ENCODE measurements at places on chromosomes 7 and 10. TPM values are rescaled to one million over a fixed set of nuclear protein-coding genes. Genes with fewer than 3 reads are reported as not detected.

- DNase-seq, result peak; percentile 56
Measured at GRCh38 chr10:123381224-123381623, 227.0 kb downstream of the BUB3 start.

ZNF777 gene
- 9.9 TPM for total RNA-seq

IRF5 gene
- 1.8 TPM for total RNA-seq

GRCh38 chr7:45978010-45978681, 57.1 kb upstream of the IGFBP3 start:
- DNase-seq, result peak; percentile 100

DNA sequence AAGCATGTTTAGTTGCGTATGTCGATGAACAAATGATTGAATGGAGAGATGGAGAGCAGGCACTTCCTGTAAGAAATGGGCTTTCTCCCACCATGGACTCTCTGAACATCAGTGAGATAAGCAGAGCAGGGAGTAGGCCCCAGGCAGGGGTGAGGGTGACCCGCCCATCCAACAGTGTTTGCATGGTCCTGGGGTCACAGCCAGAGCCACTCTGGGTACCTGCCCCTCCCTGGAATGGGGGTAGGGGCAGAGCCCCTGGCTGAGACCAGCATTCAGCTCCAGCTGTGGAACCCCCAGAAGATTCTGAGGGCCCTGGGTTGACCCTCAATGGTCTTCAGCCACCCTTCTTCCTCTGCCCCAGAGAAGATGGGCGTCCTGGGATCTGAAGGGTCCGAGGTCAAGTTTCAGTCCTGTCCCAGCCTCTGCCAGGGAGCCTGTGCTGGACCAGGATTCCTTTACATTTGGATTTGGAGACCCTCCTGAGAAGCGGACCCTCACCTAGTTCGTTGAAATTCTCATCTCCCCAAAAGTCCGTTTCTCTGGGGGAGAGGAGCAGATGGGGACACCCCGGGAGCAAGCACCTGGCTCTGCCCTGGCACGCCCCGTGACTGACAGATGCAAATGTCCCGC, 2.4 kb upstream of the FGF8 start:
- DNase-seq, result no peak

ZNF488 gene
- 0.79 TPM for total RNA-seq

GRCh38 chr7:28706584-28706983, 251.5 kb downstream of the TRIL start:
- DNase-seq, result no peak

CDHR1 gene
- not detected for total RNA-seq

DNA sequence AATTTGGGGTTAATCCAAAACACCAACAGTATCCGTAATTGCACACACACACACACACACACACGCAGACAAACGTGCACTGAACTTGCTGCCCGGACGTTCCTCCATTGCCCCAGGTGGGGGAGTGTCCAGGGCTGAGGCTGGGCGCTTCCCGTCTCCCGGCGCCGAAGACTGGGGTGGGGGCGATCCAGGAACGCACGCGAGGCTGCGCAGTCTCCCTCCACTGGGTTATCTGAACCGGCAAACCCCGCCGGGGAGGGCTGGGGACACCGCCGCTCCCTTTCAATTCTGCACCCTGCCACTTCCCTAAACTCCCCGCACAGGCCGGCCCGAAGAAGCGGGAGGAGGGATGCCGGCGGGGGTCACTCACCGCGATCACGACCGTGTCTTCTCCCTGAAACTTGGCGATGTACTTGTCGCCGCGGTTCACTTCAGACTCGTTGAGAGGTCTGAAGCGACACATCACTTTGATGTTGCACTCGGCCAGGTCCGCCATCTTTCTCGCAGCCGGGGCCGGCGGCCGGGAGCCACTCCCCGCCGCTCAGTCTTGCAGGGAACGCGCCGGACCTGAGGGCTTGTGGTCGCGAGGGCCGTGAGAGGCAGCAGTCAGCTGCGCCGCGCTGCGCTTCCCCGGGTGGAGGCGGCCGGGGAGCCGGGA, 618 bp downstream of the KIF5B start:
- DNase-seq, result peak; percentile 50

DNA sequence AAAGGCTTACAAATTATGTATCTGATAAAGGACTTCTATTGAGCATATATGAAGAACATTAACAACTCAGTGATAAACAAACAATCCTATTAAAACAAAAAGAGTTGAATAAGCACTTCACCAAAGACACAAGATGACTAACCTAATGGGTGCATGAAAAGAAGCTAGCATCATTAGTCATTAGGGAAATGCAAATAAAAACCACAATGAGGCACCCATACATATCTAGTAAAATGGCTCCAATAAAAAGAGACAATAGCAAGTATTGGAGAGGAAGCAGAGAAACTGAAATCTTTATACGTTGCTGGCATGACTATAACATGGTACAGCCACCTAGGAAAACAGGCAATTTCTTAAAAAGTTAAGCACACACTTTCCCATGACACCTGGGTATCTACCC, 77.6 kb upstream of the ZMIZ1 start:
- DNase-seq, result peak; percentile 77

- DNase-seq, result no peak
Measured at GRCh38 chr10:70051848-70052247, 798 bp upstream of the MACROH2A2 start.

DNA sequence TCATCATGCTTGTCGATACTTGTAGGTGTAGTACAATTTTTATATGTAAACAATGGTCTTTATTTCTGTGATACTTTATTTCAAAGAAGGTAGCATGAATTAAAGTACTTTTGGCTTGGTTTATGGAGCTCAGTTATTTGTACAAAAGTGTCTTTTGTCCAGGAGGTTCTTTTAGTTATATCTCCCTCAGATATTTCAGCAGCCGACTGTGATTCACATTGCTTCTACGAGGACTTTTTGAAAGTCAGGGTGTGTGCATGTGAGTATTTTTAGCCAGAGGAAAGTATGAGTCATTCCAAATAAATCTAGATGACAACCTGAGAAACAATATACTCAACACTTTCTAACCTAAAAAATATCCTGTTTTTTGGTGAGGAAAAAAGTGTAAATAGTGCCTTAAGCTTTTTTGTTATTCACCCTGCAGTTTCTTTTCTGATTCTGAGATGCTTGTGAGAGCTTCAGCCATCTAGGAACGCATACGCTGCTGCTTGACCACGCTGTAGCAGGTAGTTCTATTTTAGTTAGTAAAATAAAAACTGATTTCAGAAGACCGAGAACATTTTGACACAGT, 595 bp upstream of the SUN1 start:
- DNase-seq, result peak; percentile 96

- no peak for DNase-seq
Measured at GRCh38 chr7:17498230-17498629, 199.8 kb downstream of the AHR start.

NCF1 gene
- total RNA-seq, result not detected

GHRHR gene
- total RNA-seq, result not detected

LBX1 gene
- total RNA-seq, result not detected

DNA sequence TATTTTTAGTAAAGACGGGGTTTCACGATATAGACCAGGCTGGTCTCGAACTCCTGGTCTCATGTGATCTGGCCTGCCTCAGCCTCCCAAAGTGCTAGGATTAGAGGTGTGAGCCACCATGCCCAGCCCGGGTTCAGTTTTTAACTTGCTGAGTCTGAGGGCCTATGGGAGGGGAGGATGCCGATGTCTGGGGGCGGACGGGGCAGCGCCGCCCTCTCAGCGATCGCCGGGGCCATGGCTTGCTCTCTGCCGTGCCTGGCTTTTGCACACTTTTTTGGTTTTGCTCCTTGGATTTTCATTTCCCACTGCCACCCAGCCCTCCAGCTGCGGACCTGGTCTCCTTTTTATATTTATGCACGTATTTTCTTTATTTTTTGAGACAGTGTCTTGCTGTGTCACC, 15.2 kb upstream of the COL26A1 start:
- DNase-seq, result no peak

GRCh38 chr7:2812114-2812487, 32.0 kb downstream of the GNA12 start:
- DNase-seq, result no peak

GRCh38 chr7:150489782-150490181, 24.9 kb upstream of the GIMAP7 start:
- DNase-seq, result no peak

DNA sequence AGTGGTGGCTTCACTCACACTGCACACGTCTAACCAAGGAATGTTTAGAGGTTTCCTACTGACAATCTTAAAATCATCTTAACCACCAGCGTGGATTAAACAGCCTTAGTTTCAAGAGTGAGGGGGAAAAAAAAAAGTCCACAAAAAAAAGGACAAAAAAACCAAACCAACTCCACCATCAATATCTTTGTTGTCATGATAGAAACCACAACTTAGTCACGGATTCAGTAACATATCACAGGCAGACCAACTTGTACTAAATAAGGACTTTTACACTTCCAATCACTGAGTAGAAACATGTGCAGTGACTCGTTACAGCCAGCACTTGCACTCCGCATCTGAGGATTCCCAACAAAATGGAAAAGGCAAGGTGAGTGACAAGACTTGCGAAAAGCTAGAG, 46.5 kb downstream of the FAM171A1 start:
- peak; percentile 58 for DNase-seq

DNA sequence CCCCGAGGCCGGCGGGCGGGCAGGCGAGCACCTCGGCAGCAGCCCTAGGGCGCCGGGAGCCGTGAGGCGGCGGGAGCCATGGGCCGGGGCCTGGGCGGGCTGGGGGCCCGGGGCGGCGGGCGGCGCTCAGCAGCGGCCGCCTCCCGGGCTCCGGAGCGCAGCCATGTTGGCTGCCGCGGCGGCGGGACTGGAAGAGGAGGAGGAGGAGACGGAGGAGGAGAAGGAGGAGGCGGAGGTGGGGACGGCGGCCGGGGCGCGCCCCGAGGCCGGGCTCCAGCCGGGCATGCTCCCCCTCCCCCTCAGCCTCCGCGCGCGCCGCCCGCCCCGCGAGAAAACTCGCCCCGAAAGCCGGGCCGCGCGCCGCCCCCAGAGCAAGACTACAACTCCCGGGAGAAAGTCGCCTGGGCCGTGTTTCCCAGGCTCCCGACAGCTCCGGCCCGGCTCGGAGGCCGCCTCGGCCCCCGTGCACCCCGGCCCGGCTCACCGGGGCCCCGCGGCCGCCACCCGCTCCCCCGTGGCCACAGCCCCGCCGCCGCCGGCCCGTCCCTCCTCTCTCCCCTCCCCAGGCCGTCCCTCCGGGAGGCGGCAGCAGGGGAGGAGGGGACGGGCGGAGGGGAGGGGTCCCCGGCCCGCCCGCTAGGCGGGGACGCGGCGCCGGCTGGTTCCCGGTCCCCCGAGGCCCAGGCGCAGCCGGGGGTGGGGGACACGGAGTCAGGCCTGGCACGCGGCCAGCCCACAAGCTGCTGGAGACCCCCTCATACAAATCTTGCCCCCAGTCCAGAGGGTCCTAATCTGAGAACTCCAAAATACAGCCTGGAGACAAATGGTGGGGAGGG, at the start of gene DLG5:
TSS of gene DLG5 (minus strand) at position 190 of the 836 bp plus-strand sequence. CDS start 235 bp downstream, outside the sequence.
- peak; percentile 60 for DNase-seq

DNA sequence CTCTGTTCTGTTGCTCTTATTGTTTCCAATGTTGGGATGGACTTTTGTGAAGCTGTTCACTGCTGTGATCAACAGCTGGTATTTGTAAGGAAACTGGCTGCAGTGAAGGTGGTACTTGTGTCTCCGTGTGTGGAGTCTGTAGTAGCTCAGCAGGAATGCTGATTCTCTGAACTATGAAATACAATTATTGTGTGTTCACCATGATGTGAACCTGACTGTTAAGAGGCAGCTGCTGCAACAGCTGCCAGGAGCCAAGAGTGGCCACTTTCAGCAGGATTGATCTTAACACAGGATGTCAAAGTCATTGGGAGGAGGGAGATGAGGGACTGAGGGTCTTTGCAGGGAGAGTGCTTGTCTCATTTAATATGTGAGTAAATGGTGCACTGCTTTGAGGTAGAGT, 13.9 kb downstream of the VSTM2A start:
- no peak for DNase-seq

DNA sequence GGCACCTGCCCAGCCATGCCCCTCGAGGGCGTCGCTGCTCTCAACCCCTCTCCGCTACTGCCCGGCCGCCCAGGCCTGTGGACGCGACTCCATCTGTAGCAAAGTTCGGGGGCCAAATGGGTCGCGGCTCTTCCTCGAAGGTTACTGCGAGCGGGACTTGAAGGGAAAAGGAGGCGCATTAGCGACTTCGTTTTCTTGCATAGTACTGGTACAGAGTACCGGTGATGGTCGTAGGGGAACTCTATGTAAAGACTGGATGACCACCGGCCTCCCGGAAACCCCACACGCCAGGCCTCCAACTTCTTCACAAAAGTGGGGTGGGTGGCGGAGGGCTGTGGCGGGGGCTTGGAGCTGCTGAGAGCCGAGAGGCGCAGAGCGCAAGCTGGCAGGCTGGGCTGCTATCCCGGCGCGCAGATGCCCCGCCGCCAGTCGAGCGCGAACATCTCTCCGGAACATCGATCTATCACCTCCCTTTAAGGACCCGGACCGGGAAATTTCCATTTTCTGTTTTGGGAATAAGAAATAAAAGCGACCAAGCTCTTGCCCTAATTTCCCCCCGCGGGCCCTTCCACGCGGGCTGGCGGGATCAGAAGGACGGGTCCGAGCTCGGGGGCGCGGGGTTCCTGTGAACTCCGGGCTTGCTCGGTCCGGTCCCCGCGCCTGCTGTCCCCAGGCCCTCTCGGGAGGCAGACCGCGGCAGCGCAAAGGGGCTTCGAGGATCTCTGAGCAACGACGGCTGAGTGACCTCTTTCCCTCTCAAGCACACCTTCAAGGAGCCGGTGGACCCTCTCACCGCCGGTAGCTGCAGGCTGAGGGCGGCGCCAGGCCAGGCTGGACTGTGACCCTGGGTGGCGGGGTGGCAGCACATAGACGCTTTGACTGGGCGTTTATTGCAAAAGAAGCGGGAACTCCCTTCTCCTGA, 12.2 kb upstream of the FEZF1 start:
- DNase-seq, result no peak

DNA sequence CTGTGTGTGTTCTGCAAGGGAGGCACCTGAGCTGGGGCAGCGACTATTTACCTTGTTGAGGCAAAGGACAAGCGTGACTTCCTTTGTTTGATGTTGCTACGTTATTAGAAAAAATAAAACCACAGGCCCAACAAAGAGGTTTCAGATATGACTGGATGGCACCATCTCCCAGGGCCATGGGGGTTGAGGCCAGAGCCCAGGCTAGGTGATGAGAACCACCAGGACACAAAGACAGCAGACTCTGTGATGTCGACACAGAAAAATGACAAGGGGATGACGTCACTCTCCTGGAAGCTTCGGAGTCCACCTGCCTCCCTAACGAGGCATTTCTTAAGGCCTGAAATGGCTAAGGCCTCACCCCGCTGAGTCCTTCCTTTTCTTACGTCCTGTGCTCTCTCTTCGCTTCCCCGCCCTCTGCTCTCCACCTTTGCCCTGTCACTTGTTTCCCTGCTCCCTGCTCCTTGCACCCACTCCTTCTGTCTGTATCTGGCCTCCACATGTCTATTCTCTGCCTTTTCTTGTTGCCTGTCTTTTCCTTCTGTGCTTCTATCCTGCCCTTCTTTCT, 83.0 kb upstream of the ADRB1 start:
- DNase-seq, result peak; percentile 58

GRCh38 chr7:90766814-90767564, 170.9 kb downstream of the CDK14 start:
- DNase-seq, result peak; percentile 4

ANTXRL gene
- not detected for total RNA-seq

DNA sequence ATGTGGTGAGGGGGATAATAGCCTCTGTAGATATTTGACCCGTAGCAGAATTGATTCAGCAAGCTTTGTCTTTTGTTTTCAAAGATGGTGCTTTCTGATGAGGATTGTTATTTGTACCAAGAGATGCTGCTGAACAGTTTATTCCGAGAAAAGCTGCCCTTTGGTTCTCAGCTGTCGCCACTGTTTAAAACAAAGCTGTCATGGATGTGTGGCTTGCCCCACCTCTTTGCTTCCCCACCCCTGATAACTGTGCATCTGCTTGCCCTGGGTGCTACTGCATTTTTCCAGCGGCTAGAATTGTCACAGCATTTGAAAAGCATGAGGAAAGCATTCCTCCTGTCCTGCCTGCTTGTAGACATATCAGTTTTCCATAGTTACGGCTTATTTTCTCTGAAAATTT, 226.9 kb upstream of the CSTF2T start:
- DNase-seq, result no peak

Measured in M059J (cell line).